Stimulated activated CD8-positive, alpha-beta memory T cell treated with anti-CD3 and anti-CD28 coated beads, Interleukin-12 subunit alpha, Interleukin-12 subunit beta, amount 100 ng/mL, for 4 hours (primary cell): ENCODE measurements at places on chromosomes 7 and 10.

DNA sequence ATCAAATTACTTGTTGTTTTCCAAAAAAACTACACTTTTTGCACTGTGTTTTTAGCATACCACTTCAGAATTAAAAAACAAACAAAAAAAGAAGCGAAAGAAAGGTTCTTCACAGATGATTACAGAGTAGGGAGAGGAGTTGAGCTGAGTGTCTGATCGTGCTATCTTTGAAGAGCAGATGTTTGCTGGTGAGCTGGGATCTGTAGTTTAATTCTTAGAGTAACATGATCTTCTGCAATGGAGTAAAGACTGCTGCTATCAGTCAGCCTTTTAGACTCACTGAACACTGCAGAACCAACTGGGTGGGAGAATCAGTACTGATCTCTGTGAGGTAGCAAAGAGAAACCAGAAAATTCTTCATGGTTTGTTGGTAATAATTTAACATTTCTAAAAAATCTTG lies 1197.8 kb upstream of the SORCS1 start:
- no peak for DNase-seq

GRCh38 chr7:99371376-99371920 lies 3.1 kb upstream of the ARPC1B start:
- no peak for DNase-seq

DNA sequence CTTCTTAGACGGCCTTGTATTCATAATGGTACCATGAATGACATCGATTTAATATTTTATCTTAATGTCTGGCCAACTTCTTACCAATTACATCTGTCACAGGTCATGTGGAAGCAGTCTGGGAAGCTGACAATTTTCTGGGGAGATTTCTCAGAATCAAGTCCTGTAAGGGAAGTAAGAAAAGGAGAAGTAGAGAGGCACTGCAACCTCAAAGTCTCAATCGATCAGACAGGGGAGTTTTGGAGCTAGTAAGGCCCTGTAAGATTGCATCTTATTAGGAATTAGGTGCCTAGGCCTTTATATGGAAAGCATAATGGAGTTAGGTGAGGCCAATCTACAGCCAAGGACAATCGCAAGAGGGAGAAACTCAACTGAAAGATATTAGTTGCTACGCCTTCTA lies 694.6 kb upstream of the SORCS1 start:
- no peak for DNase-seq

DNA sequence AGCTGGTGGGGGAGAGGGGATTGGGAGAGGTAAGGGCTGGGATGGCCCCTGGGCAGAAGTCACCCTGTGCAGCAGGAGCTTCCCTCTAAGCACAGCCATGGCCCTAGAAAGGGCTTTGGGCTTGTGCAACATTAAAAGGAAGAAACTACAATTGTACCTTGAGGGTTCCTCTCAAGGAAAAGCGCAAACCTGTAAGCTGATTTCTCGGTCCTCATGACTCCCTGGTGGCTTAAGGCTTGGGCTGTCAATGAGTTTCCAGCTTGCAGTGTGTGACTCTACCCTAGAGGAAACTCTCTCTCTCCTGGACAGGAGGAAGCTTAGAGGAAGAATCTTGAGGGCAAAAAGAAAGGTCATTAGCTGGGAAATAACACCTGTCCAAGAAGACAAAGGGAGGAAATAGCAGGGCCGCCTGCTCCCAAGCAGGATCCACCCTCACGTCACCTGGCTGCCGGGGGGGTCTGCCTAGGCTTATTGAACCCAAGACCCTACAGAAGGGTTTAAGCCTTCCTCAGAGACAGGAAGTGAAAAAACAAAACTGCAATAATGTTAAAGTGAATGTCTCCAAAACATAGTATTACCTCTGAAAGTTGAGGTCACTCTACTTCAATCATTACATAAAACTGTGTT lies 112.5 kb downstream of the WDR11 start:
- no peak for DNase-seq

- no peak for DNase-seq
Measured at GRCh38 chr10:123463181-123463580, 203.0 kb upstream of the GPR26 start.

DNA sequence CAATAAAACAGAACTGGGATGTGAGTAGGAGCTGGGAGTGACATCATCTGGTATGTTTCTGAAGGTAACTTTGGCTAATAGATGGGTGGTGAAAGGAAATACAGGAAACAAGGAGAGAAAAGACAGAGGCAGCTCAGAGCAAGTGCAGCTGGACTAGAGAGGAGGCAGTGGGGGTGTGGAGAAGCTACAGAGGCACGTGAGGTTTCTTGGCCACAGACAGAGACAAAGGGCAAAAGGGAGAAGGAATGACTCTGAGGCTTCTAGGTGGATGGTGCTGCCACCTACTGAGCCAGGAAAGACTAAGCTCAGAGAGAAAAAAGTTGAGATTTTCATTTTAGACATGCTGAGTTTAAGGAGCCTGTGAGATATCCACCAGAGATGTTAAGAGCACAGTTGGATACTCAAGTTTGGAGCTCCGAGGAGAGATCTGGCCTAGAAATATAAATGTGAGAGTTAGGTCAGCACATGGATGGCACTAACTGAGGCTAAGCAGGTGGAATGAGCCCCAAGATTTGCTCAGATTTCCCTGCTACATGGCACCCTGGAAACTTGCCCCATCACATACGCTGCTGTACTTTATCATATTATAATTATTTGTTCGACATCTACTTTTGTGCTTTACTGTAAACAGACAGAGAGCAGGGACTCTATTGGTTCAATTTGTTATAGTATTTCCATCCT lies 293.0 kb upstream of the IMMP2L start:
- DNase-seq = no peak

- DNase-seq = no peak
Measured at GRCh38 chr7:88111140-88111743, 108.6 kb downstream of the SRI start.

DNA sequence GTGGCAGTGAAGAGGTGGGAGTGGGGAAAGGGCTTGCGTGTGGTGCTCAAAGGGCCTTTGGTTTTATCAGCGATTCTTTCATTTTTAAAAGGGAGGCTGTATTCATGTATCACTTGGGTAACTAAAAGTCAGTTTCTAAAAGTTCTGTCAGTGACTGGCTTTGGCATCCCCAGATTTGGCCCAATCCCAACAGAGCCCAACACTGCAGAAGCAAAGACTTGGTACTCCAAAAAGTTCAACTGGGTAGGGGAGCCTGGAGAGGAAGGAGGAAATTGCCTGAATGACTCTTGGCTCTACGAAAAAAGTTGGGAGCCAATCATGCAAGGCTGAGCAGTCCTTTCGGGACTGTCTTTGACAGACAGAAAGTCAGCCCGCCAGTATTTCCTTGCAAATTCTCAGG lies 54.5 kb upstream of the COL13A1 start:
- no peak for DNase-seq

- no peak for DNase-seq
Measured at GRCh38 chr7:12550956-12551355, 19.6 kb upstream of the SCIN start.

- DNase-seq = no peak
Measured at GRCh38 chr10:75828413-75828812, 397.0 kb downstream of the LRMDA start.

GRCh38 chr7:30306976-30307375 lies 22.6 kb downstream of the ZNRF2 start:
- DNase-seq = no peak

GRCh38 chr7:111474723-111475418 lies 87.4 kb downstream of the IMMP2L start:
- no peak for DNase-seq

GRCh38 chr10:36612436-36612835 lies 513.0 kb upstream of the ANKRD30A start:
- no peak for DNase-seq

DNA sequence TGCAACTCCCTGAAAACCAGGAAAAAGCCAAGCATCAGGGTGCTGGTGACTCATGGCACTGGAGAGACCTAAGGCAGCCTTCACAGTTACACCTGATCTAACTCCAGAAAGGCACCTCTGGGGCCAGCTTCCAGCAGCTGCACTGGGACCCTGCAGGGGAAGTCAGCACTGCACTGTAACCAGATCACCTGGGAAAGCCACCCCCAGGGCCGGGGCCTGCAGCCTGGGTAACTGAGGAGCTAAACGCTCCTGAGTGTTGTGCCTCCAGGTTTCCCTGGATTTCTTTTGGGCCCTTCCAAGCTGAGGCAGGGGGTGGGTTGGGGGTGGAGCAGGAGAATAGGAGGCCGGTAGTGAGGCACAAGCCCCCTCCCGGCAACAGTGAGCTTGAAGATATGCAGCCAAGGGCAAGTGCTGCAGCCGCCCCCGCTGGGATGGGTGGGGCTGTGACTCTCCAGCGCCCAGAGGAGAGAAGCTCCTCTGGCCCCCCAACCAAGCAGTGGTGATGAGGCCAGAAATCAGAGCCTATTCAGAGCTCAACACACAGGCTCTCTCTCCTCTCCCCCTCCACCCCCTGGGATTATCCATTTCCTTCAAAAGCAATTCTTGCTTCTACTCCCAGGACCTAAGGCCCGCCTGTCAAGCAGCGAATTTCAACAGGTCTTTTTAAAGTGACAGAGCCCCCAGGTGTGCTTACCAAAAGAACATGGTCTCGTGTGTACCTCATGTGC lies 2.6 kb downstream of the CXCL12 start:
- no peak for DNase-seq

GRCh38 chr7:130196476-130196875 lies 8.7 kb downstream of the TMEM209 start:
- no peak for DNase-seq

- DNase-seq = no peak
Measured at GRCh38 chr7:68535266-68535665, 1063.0 kb upstream of the AUTS2 start.

GRCh38 chr10:116000151-116000842 lies 272.7 kb downstream of the GFRA1 start:
- no peak for DNase-seq

GRCh38 chr7:149815661-149816266 lies 22.4 kb upstream of the ZNF862 start:
- no peak for DNase-seq

GRCh38 chr7:121604627-121605316 lies 208.7 kb upstream of the FAM3C start:
- no peak for DNase-seq

DNA sequence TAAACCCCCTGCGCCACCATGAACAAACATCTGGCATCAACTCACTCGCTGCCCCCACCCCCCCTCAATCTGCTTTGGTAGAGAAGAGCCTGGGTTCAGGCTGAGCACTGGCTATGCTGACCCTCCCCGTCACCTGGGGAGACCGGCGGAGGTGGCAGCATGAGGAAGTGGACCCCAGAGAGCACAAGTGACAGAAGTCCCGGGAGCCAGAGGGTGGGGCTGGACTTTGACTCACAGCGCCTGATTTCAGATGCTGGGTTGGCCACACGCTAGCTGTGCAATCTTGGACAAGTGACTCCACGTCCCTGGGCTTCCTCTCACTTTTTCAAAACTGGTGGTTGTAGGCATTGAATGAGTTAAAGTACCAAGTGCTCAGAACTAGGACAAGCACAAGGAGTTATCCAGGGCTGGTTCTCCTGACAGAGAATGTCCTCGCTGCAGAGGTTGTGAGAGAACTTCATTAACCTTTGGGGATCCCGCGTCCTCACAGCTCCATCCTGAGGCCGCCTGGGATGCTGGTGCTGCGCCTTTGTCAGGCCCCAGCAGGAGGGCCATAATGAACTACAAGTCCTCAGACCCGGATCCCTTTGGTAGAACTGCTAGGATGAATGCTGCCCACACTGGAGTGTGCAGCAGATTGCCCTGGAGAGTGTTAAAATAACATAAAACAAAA lies 48.8 kb upstream of the RASGEF1A start:
- DNase-seq = no peak

DNA sequence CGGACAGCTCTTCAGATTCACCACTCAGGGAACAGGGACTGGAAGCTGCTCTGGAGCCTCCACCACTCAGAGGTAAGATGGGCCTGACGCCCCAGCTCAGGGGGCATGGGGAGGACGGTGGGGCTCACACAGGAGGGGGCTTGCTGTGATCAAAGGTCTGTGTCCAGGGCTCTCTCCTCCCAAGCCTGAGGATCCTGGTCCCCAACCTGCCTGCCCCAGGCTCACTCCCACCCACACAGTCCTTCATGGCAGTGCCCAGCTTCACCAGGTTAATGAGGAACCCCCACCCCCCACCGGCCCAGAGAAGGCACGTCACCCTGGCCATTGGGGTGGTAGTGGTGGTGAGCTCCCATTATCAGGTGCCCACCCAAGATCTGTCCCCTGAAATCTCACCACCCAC lies 926.7 kb upstream of the ZNF722 start:
- no peak for DNase-seq

GRCh38 chr7:27767374-27767773 lies 27.4 kb downstream of the TAX1BP1 start:
- DNase-seq = no peak

DNA sequence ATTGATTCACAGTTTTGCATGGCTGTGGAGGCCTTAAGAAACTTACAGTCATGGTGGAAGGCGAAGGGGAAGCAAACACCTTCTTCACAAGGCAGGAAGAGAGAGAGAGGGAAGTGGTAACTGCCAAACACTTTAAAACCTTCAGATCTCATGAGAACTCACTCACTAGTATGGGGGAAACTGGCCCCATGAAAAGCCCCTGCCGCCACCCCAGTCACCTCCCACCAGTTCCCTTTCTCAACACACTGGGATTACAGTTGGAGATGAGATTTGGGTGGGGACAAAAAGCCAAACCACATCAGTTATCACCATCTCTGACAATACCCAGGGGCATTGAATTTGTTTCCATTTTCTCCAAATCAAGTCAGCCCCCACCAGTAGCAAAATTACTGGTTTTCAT lies 740.4 kb downstream of the GATA3 start:
- DNase-seq = no peak

- no peak for DNase-seq
Measured at GRCh38 chr7:101620395-101620794, 8.7 kb downstream of the MYL10 start.
